ENCODE measurements at places on chromosomes 6 and 20.
A peak's percentile ranks its signal among the peaks of the same experiment; 100 is the strongest.

DNA sequence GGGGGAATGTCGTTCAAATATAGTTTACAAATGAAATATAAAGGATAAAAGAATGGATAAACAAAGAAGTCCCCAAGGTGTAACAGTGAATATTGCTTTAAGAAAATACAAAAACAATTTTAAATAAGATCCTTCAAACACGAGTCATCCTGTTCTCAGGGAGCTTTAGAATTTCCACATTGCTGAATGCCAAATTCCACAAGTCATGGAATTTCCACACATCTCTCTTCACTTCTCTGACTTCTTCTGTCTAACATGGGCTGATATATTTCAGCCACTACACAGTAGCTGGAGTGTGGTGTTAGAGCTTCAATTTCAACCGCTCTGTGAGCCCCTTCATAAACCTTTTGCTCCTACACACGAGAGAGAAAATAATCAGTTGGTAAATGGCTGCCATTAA, 28.0 kb downstream of the IL22RA2 start:
- no peak for DNase-seq

- DNase-seq = no peak
Observed at GRCh38 chr6:71351190-71351589, 62.6 kb downstream of the OGFRL1 start.

DNA sequence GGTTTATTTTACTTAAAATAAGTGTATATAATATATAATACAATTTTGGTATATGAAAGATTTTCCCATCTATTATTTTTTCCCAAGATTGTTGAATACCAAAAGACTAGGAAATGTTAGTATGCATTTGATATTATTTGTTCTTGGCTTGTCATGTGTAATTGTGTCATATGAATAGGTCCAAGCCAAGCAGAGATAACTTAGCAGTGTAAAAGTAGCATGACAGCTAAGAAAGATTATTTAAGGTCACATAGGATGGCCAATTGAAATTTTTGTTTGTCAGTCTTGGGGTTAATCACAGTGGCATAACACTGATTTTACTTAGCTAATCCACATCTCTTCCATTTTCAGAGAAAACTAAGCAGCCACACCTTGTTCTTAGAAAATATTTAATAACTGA, 38.8 kb upstream of the RSPO3 start:
- no peak for DNase-seq

- DNase-seq = no peak
Observed at GRCh38 chr6:151440930-151441329, 11.0 kb downstream of the RMND1 start.

DNA sequence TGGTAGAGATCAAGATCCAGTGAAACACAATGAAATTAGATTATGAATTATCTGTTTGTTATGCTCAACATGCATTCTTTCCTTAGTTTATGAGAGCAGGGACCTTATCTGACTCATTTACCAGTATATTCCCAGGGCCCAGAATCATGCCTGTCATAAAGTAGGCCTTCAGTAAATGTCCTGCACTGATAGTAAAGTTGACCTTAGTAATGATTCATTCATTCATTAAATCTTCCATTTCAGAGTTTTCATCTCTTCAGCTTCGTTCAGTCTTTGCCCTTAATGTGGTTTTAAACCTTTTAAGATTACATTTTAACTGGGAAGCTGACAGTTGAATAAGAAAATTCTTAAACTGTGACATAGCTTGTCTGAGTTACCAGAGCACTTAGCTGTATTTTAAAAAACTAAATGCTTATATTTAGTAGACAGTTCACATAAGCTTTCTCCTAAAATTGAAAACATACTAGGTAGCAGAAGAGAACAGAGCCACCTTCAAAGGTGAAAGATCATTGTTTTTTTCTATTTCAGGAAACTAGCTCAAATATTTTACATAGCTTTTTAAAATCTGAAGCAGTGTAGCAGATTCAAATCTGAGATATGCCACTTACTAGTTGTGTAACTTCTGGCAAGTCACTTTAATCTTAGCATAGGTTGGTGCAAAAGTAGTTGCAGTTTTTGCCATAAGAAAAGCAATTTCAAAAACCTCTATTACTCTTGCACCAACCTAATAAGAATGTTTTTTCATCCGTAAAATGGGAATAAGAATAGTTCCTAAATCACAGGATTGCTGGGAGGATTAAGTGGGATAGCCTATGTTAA, 41.4 kb downstream of the MCM8 start:
- DNase-seq = no peak

- no peak for DNase-seq
Observed at GRCh38 chr6:154474648-154475428, 35.6 kb downstream of the CNKSR3 start.

DNA sequence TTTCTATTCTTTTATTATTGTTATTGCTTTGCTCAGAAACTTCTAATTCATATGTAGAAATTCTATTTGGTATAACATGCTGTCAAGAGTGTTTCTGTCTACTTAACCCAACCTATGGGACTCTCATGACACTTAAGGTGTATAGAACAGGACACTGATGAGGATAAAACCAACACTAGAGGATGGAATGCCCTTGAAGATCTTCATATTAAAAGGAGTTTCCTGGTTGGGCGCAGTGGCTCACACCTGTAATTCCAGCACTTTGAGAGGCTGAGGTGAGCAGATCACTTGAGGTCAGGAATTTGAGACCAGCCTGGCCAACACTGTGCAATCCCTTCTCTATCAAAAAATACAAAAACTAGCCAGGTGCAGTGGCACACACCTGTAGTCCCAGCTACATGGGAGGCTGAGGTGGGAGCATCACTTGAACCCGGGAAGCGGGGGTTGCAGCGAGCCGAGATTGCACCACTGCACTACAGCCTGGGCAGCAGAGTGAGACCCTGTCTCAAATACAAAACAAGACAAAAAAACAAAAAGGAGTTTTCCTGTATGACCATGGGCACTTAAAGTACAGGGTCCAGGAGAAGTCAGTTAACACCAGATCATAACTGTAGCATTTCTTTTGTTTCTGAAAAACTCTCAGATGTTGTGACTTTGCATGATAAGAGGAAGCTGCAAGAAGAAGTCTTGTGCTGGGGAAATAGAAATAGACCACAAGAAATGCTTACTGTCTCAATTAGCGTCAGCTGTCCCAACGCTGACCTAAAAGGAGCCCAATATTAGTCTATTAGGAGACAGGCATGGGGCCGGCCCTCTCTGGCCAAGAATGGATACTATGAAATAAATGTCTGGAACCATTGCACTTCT, 38.9 kb upstream of the CD2AP start:
- no peak for DNase-seq

- DNase-seq = no peak
Observed at GRCh38 chr6:137391061-137391814, 103.0 kb downstream of the OLIG3 start.

DNA sequence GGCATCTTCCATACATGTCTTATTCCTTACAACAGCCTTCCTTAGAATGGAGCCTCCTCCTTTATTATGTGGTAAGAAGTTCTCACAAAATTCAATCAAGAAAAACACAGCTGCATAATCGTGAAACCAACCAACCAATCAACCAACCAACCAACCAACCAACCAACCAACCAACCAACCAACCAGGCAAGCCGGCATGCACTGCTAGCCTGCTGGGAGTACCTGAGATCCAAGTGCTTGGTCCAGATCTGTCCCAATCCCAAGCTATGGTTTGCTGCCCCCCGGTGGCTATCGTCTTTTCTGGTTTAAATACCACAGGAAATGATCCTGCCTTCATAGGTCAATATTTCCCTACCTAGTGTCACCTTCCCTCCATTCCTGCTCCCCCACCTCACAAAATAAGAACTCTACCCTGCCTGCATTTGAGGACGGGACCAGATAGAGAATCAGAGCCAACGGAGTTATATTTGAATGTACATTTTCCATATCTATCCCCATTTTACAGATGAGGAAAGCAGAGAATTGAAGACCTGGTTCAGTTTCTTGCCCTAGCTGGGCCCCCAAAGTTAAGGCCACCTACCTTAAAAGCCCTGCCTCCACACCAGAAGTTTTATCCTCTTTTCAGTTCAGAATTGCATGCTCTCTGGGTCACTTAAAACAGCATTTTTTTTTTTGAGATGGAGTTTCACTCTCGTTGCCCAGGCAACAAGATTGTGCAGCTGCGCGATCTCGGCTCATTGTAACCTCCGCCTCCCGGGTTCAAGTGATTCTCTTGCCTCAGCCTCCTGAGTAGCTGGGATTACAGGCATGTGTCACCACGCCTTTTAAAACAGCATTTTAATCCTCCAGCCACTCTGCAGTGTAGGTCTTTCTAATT, 27.1 kb downstream of the RAB44 start:
- DNase-seq = peak; percentile 18

GRCh38 chr6:129598244-129599187, 111.5 kb downstream of the ARHGAP18 start:
- no peak for DNase-seq

- no peak for DNase-seq
Observed at GRCh38 chr6:109738255-109738654, 47.2 kb downstream of the FIG4 start.

- DNase-seq = no peak
Observed at GRCh38 chr6:119713903-119714302, 364.3 kb upstream of the MAN1A1 start.

GRCh38 chr6:34630040-34630439, 66.5 kb downstream of the ILRUN start:
- DNase-seq = no peak
